ENCODE measurements at places on chromosomes 16 and 17.
A peak's percentile ranks its signal among the peaks of the same experiment; 100 is the strongest.

DNA sequence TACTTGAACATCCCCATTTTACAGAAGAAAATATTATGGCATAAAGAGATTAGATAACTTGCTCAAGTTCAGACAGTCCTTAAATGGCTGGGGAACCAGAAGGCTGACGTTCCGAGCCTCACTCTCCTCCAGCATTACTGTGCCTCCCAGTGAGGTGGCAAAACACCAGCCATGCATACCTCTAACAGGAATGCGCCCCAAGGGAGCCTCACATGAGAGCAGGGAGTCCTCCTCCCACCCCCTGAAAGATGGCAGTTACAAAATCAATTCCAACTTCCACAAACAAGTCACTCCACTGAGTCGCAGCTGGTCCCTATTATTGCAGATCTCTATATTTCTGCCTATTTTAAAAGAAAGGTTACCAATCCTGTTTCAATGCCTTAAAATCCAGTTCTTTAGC, 55.5 kb downstream of the ANKFY1 start:
- DNase-seq = no peak

- DNase-seq = no peak
These were observed 110.2 kb upstream of the ELAC2 start for GRCh38 chr17:13127921-13128602.

DNA sequence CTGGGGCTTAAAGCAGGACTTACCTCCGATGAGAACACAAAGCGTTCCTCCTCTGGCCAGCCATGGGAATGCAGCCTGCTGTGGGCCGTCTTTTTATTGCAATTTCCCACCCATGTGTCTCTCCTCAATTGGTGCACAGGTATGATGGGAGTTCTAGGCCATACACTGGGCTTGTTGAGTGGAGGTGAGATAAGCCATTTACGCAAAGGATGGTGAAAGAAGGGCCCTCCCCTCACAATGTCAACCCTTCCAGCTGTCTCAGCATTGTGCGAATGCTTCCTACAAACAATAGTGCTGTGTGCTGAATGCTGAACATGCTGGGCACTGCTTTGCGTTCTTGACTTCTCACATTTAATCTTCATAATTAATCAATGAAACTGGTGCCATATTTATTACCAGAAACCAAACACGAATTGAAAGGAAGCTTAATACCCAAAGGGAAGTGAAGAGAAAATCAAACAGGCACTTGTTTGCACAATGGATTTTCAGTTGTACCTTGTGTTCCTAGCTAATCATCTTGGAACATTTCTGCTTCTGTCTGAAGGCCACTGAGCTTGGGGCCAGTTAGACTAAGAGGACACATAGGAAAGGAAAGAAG, at the start of gene GP2:
TSS of gene GP2 (minus strand) at position 70 of the 598 bp plus-strand sequence. CDS start 1,082 bp downstream, outside the sequence.
- no peak for DNase-seq

- peak; percentile 22 for DNase-seq
These were observed 37.6 kb downstream of the ZNF750 start for GRCh38 chr17:82802075-82802780.

DNA sequence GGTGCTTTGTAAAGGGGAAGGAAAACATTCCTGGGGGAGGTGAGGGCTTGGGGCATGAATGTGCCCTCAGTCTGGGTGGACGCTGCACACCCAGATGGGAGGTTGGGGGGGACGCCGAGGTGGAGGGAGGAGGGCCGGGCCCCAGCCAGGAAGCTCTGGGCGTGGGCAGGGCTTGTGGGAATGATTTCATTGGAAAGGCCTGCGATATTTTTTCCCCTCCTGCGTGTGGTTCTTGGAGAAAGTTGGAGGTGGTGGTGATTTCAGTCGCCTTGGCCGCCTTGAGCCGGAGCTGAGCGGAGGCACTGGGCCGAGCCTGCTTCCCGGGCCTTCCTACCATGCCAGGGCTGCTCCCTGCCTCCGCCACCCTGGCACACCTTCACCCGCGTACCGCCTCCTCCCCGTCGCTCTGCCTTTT, 26.4 kb upstream of the CLEC18A start:
- DNase-seq = peak; percentile 80

- DNase-seq = no peak
These were observed 3.2 kb downstream of the FOXC2 start for GRCh38 chr16:86569701-86570447.

GRCh38 chr16:48153774-48154173, 2.0 kb downstream of the ABCC12 start:
- DNase-seq = no peak

GRCh38 chr16:26149364-26150190, 457.8 kb downstream of the HS3ST4 start:
- DNase-seq = no peak

- no peak for DNase-seq
These were observed 115.4 kb upstream of the CDC42EP4 start for GRCh38 chr17:73427198-73427597.

- no peak for DNase-seq
These were observed 69.8 kb downstream of the METRNL start for GRCh38 chr17:83149029-83149725.

- peak; percentile 71 for DNase-seq
These were observed 51.2 kb downstream of the RMI2 start for GRCh38 chr16:11396241-11397048.

- no peak for DNase-seq
These were observed 1.7 kb downstream of the KSR1 start for GRCh38 chr17:27457731-27458523.

DNA sequence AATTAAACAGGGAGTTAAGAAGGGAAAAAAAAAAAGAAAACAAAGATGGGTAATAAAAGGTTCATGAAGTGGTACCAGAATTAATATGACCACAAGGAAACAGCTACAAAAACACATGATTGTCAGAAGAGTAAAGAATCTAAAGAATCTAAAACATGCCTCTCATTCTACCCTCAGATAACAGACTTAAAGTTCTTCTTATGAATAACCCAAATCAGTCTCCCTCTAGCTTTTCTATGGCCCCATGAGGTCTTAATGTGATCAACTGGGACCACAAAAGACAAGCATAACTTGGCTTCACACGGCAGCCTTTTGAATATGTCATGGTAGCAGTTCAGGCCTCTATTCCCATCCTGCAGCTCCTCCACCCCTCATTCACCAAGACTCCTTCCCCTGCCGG, 6.9 kb downstream of the MYH10 start:
- no peak for DNase-seq

DNA sequence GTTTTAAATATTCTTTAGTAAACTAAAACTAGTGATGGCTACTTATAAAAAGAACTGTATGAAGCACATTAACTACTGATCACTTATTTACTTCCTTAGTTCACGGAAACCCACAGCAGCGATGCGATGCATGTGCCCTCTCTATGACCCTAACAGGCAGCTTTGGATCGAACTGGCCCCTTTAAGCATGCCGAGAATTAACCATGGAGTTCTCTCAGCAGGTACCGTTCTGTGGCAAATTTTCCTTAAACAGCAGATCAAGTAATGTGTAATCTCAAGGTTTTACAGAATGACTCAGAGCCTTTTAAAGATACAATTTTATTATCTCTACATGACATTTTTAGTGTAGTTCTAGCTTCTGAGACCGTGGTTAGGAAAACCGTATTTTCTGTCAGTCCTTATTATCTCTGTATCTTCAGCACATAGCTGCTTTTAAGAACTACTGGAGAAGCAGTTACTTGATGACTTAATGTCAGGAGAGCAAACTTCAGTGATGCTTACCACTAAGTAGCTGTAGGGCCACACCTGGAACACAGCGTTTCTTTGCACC, 43.0 kb downstream of the GAN start:
- DNase-seq = no peak

DNA sequence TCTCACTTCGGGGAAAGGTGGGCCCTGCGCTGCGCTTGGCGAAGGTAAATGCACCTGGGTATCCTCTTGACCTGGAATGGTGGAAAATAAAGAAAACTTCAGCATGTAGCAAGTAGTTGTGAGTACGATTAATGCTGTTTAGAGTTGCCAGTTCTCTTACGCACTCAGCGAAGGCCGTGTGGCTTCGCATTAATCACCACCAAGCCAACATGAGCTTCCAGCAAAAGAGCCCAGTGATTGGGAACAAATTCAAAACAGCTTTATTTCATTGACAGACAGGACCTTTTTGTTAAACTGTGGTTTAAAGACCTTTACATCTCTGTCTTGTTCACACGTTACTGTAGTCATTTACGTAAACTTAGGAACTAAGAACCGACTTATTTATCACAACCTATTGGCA, 531.4 kb downstream of the MAF start:
- no peak for DNase-seq

GRCh38 chr16:64151990-64152767, 969.7 kb downstream of the CDH11 start:
- peak; percentile 16 for DNase-seq

- no peak for DNase-seq
These were observed 1.4 kb upstream of the IL34 start for GRCh38 chr16:70644763-70645597.

- DNase-seq = peak; percentile 89
These were observed 5.2 kb downstream of the ITPRIPL2 start for GRCh38 chr16:19118938-19119431.

GRCh38 chr17:71496552-71496951, 624.3 kb upstream of the SOX9 start:
- DNase-seq = no peak

DNA sequence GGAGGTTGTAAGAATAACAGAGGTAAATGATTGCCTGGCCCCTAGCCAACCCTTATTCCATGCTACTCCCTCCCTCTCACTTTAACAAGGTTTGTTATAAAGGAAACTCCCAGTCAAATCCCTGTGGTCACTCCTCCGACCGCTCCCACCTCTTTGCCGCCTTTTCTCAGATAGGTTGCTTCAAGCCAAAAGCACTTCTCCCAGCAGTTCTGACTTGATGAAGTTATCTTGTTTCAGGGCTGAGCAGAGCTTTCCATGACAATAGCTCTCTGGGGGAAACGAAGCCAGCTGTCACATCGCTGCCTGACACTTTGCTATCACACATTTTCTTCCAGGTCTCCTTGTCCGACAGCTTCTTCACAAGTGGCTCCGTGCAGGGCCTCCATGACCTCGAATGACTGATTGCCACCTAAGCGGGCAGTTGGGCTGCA, 278.6 kb downstream of the HAPSTR1 start:
- no peak for DNase-seq

DNA sequence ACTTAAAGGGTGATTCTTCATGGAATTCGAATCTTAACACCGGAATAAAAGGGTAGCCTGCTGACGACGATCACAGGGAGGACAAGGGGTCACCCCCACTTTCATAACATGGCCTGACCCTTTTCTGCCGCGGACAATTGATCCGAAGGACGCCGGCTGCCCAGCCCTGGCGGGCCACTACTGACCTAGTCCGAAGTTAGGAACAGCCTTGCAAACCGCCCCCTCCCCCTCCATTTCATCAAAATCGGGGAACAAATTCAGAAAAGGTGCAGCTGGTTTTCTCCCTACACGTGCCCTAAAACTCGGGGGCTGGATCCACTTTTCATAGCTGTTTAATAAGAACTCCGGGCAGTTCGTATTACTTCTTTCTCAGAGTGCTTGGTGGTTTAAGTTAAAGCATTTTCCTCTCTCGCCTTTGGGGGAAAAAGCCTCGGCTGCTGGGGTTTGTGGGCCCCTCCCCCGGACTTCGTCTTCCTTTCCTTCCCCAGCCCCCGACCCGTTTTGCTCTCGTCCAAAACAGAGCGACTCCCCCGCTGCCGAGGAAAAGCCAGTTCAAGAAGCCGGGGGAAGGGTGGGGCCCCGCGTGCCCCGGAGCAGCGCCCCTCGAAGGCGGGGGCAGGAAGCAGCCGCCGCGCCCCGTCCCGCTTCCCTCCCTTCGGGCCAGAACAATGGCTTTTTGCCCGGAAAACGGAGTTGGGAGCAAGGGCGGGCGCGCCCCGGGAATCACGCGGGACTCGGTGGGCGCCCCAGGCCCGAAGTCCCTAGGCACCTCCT, 641 bp upstream of the CBX2 start:
- DNase-seq = peak; percentile 66

- no peak for DNase-seq
These were observed 306.1 kb upstream of the XYLT1 start for GRCh38 chr16:17776888-17777287.

- DNase-seq = no peak
These were observed 78.3 kb downstream of the IRX3 start for GRCh38 chr16:54208237-54208636.

DNA sequence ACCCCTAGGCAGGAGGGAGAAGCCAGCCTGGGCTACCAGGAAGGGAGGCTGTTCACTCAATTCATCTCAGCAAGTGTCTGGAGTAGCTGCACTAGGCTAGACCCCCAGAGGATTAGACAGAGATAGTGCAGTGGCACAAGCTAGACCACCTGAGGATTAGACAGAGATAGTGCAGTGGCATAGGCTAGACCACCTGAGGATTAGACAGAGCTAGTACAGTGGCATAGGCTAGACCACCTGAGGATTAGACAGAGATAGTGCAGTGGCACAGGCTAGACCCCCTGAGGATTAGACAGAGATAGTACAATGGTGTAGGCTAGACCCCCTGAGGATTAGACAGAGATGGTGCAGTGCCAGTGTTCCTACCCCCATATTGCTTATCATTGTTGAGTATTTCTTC, 74.1 kb upstream of the SDK2 start:
- no peak for DNase-seq

DNA sequence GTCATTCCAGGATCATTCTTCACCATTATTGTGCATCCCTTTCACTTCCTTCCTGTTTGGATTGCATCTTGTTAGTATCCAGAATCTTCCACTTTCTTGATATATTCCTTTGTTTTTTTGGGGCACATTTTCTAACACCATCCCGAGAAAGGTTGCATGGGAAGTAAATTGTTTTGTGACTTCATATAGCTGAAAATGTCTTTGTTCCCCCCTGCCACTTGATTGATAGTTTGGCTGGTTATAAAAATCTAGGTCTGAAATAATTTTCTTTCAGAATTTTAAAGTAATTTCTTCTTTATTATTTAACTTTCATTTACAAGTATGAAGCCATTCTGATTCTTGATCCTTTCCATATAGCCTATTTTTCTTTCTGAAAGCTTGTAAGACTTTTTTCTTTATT, 32.7 kb downstream of the GAN start:
- DNase-seq = no peak

DNA sequence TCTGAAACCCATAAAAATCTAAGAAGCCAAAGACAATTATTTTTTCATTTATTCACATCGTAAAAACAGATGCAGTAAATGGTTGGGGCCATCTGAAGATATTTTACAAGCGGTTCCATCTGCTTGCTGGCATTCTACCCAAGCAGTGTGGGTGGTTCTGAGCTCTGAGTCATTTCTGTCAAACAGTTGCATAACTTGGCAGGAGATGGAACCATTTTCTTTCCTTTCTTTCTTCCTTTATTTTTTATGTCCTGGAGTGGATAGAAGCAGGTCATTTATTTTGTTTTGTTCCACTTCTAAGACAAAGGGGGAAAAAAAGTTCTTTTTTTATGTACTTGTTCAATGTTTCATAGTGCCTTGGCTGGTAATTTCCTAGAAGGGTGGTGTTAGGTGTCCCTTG, 1151.9 kb upstream of the GOT2 start:
- DNase-seq = peak; percentile 73

DNA sequence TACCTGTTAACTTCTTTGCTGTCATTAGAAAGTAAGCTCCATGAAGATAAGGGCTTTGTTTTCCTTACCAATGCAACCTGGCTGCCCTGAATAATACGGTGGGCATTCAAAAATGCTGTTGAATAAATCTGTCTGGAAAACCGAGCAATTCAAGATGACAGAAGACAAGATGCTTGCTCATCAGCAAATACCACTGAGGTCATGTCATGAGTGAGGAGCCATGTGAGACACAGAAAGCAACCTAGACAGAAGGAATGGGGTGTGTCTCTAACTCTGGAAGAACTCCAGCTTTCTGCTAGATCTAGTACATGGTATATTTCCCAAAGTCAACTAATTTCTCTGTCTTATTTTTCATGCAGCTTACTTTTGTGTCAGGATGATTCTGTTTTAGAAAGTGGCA, 64.2 kb downstream of the STH start:
- DNase-seq = peak; percentile 94
